ENCODE measurements at places on chromosomes 3 and 15. TPM values are rescaled to one million over a fixed set of nuclear protein-coding genes. Genes with fewer than 3 reads are reported as not detected.

- no peaks in the 10 kb centered on the region for H3K4me1 ChIP-seq
- H3K36me3 ChIP-seq = no peaks in the 10 kb centered on the region
- no peaks in the 10 kb centered on the region for H3K27me3 ChIP-seq
- DNase-seq = no peak
Measured at GRCh38 chr15:61199681-61200080, 29.4 kb downstream of the RORA start.

GRCh38 chr3:158743664-158744566 lies 11.7 kb upstream of the RARRES1 start:
- peaks cover 5% of the 10 kb centered on the region for H3K4me1 ChIP-seq
- no peak for DNase-seq
- no peak overlapping the region for H3K4me3 ChIP-seq
- no peaks in the 10 kb centered on the region for H3K27me3 ChIP-seq

GRCh38 chr3:49170744-49171118 lies 667 bp upstream of the KLHDC8B start:
- H3K27me3 ChIP-seq = no peaks in the 10 kb centered on the region
- DNase-seq = no peak
- H3K4me1 ChIP-seq = peaks cover 49% of the 10 kb centered on the region
- peak overlapping the region; percentile 89 for H3K27ac ChIP-seq

Gene SLC22A13
- 0.40 TPM for total RNA-seq
